Placental pericyte (primary cell): ENCODE measurements at places on chromosomes 13 and 19. TPM values are rescaled to one million over a fixed set of nuclear protein-coding genes. Genes with fewer than 3 reads are reported as not detected.

The FCGBP gene
- total RNA-seq: under 0.01 TPM in 2 replicates

The NECTIN2 gene
- 127 and 152 TPM in 2 replicates for total RNA-seq

The YJEFN3 gene
- 0.57 and 0.66 TPM in 2 replicates for total RNA-seq

The CEACAM19 gene
- 1.3 and 2.6 TPM in 2 replicates for total RNA-seq

The PLK5 gene
- not detected in 2 replicates for total RNA-seq

The IGFLR1 gene
- 0.66 and 1.9 TPM in 2 replicates for total RNA-seq
